ENCODE measurements at places on chromosomes 1 and 21.
A peak's percentile ranks its signal among the peaks of the same experiment; 100 is the strongest.

DNA sequence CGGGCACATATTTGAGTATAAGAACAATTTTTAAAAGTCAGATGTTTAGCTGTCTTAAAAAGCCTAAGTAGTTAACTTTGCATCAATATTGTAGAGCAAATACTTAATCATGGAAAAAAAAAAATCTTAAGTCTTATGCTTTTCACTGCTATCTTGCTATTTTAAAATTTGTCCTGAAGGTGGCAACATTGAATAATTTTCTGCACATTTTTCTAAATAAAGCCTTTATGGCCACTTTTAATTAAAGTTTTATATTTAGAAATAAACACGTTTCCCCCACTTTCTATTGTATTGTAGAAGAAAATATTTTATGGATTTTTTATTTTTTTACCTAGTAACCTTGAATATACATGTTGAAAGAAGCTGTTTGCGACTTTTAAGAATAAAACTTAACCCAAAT is 198.8 kb downstream of the AMY1C start:
- DNase-seq, result no peak

- DNase-seq, result no peak
These were observed 47.5 kb downstream of the FOXO6 start for GRCh38 chr1:41408691-41409090.

DNA sequence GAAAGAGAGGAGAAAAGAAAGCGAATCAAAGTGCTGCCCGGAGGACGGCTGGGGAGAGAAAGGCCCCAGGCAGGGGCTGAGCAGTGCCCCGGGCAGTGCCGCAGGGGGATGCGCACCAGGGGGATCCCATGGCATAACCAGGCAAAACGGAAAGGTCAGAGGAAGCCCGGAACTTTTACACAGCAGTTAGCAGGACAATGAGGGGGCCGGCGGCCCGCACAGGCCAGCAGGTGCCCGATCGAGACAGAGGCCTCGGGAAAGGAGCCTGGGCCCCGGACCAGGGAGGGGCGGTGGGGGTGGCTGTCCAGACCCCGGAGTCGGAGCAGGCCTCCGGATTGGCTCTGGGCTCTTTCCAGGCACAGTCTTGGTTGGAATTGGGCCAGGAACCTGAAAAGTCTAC is 86.8 kb downstream of the CASZ1 start:
- no peak for DNase-seq

DNA sequence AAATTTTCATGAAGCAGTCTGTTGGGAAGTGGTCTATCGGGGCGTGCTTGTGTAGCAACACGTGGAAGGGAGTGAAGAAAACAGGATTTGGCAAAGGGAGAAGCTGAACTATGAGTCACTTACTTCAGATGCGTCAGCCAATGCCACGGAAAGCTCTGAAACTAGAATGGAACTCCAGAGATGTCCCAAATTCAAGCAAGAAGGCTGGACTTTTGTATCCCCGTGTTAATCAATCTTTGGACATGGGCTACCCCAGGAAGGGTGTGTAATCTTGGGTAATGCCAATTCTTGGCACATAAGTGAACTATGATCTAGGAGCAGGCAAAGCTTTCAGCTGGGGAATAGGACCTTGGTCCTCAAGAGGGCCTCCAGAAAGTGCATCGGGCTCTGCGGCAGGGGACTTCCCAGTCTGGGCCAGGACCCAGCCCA is 102.6 kb downstream of the ADSS2 start:
- DNase-seq, result no peak

GRCh38 chr1:56478734-56479133 is 100.6 kb downstream of the PLPP3 start:
- DNase-seq, result no peak

DNA sequence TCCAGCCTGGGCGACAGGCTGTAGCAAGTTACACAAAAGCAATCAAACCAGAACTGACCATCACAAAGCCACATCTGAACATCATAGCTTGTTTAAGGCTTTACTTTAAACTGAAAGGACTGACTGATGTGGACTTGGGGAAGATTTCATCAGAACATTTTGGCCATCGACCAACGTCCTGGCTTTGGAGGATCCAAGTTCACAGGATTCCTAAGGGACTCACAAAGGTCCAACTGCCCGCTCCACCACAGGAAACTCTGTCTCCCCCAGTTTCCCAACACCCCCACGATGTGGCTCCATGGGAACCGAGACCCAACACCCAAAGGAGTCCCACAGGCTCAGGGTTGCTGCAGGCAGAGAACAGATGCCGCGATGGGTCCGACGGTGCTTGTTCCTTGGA is 9.3 kb downstream of the SSU72 start:
- DNase-seq, result no peak

- DNase-seq, result no peak
These were observed 31.1 kb downstream of the NFYC start for GRCh38 chr1:40722622-40723021.

- peak; percentile 12 for DNase-seq
These were observed 255.8 kb upstream of the CACYBP start for GRCh38 chr1:174743654-174744561.

- no peak for DNase-seq
These were observed 19.1 kb downstream of the NME7 start for GRCh38 chr1:169348383-169349036.

DNA sequence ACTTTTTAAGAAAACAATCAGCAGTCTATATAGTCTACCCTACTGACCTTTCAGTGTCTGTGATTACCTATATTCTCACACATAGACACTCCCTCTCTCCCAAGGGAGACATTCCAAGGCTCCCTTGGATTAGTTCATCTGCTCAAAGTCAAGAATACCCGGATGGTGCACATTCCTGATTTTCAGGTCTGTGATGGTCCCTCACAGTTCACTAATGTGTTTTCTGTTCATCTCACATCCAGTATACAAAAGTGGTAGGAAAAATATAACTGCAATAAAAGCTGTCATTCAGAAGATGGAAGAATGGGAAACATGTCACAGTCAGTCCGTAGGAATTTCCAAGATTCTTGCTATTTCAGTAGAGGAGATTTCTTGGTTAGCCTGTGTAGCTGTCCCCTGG is 224.1 kb upstream of the CACYBP start:
- no peak for DNase-seq

GRCh38 chr1:82491301-82492048 is 690.7 kb downstream of the ADGRL2 start:
- no peak for DNase-seq

- DNase-seq, result no peak
These were observed 407 bp upstream of the PIGV start for GRCh38 chr1:26787381-26787705.

GRCh38 chr1:32881871-32882850 is 4.1 kb upstream of the HPCA start:
- no peak for DNase-seq

- peak; percentile 61 for DNase-seq
These were observed 3.1 kb downstream of the PADI1 start for GRCh38 chr1:17207966-17208418.

DNA sequence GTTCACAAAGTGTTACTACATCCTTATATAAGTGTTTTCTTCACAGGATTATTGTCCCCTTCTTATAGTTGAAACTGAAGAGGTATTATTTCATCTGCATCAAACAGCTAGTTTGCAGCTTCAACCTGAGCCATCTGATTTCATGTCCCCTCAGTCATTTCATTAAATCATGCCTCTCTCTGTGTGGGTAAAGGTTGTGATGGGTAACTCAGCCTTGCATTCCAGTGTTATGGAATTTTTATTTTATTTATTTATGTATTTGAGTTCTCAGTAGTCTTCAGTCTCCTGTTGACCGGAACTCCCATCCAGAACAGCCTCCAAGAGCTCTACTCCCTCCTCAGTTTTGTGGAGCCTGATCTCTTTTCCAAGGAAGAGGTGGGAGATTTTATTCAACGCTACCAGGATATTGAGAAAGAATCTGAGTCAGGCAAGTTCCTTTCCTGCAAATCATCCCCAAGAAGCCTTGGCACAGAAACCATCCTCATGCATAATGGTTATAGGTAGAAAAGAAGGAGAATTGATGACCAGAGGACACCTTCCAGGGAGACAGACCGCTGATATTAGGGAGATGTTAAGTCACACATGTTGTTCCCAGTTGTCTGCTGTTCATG is 21.8 kb downstream of the CHD1L start:
- DNase-seq, result no peak

DNA sequence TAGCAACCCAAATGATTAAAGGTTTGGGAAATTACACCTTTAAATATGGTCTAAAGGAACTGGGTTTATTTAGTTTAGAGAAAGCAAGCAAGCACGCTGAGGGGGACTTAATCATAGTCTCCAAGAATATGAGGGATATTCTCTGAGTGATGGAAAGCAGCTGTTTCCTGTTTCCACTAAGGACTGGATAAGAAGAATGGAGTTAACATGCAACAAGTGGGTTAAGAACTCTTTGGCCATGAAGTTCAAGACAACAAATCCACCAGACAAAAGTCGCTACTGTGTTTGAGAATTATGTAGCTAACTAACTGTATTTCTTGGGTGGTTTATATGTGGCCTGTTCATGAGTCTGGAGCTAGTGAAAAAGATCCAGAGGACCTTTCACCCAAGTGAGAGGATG is 85.7 kb downstream of the TGFB2 start:
- no peak for DNase-seq

GRCh38 chr1:35555212-35555584 is 2.0 kb downstream of the KIAA0319L start:
- no peak for DNase-seq

DNA sequence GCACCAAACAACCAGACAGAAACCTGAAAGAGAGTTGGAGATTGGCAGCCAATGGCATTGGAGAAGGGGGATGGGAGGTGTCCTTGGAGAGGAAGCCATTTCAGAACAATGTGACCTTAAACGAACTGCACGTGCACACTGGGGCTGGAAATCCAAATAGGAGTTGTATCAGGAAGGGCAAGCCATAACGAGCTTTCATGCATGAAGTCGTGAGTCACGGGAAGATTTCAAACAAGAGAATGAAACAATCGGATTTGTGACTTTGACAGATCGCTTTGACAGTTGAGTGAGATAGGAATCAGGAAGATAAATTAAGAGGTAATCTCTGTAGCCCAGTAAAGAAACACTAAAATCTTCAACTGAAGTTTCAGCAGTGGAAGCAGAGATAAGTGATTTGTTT is 445.8 kb upstream of the ZP4 start:
- DNase-seq, result no peak

DNA sequence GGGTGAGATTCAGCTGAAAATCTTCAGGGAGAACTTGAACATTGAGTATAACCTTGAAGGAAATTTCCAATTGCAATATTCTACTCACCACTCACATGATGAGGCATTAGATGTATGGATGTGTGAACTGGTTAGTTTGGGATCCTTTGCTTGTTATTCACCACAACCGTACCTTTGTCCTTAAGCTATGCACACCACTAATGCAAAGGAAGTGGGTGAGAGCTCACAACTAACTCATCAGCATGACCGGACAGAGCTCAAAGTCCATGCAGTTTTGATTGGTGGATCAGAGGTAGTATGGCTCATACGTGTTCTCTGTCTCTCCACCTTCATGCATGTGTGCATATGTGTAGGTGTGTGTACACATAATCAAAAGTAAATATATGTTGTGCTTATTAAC is 43.5 kb upstream of the MROH9 start:
- no peak for DNase-seq

DNA sequence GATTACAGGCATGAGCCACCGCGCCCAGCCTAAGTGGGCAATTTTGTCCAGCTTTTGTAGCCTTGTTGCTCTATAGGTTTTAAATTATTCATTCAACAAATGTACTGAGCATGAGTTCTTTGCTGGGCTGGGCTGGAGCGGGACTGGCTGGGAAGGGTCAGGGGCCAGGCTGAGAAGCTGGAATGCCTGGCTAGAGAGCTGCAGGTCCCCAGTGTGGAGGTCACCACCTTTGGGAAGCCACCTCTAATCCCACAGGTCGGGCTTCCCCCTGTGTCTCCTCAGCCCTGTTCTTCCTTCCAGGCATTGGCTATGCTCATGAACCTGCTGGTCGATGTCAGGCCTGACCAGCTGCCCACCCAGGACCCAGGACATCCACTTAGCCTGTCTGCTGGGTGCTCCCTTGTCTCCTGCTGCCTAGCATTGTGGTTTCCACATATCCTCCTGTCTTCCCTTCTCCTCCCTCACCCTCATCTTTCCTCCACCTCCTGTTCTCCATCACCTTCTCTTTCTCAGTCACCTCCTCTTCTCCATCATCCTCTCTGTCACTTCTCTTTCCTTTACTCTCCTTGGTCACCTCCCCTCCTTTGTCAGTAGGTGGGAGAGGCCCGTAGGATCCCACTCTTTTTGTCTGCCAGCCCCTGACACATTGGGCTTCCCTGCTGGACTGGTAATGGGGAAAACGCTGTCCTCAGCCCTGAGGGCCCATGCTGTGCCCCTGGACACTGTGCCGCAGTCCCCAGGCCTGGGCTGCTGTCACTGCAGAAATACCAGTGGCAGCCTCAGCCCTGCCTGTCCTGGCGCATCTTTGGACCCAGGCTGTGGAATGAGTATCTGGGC is 23.8 kb downstream of the SERINC2 start:
- no peak for DNase-seq

DNA sequence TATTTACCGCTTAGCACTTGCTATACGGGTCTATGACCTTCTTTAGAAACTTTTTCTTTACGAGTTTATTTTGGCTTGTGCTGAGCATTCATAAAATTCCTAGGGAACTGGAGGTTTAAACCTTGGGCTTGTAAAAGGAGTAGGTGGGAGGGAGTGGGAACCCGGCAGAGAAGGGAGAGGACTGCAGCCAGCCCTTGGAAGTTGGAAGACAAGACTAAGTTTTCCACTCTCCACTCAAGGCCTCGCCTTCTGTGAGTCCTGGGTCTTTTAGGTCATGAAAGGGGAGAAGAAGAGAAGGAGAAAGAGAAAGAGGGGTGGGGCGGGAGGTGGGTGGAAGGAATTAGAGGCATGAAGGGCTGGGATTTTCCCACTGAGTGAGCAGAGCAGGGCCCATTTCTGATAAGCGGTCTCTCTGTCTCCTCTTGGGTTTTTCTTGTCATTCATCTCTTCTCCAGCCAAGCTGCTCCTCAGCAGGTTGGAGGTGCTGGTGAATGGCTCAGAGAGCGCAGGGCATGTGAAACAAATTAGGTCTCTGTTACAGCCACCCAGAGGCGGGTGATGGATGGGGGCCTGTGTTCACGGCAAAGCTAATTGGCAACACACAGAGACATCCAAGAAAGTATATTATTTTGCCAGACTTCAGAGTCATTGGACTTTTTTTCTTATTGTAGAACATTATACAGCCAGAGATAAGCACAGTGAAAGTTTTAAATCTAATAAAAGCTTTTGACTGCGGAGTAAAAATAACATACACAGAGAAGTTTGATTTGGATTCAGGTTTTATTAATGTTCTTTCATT is 247.3 kb downstream of the FOXD2 start:
- DNase-seq, result no peak

GRCh38 chr1:186980400-186980799 is 151.7 kb downstream of the PLA2G4A start:
- DNase-seq, result no peak
